Stimulated activated naive CD4-positive, alpha-beta T cell (primary cell): ENCODE measurements at places on chromosomes 1 and 21.

GRCh38 chr1:64550946-64551605 lies 81.1 kb downstream of the CACHD1 start:
- no peak for DNase-seq

GRCh38 chr1:171243878-171244277 lies 4.4 kb upstream of the FMO1 start:
- DNase-seq, result no peak

DNA sequence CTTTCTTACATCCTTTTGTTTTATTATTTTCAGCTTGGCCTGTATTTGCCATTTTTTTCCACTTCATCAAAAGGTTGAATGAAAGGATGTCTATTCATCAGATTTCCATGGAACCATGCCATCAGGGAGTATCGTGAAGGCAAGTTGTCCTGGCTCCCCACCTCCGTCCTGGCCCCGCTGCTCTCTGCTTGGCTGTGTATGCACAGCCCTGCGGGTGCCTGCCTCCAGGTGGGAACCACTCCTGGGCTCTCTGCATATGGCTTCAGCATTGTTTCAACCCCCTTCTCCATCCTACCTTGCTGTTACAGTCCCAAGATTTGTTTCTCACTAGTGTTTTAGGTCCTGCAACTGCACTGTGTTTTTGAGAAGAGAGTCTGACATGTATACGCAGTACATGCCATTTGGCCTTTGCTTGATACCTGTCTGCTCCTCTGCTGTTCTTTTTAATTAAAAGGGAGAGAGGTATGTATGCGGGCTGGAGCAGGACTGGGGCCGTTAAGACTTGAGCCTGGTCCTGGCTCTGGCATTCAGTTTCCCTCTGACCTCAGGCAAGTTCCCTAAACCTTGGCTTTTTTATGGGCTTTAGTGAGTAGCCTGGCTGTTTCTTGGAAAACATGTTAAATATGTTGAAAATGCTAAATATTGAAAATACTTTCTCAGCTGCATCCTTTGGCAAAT lies 69.9 kb upstream of the GCLM start:
- no peak for DNase-seq

- no peak for DNase-seq
Measured at GRCh38 chr1:244224487-244225430, 173.7 kb downstream of the ZBTB18 start.

- no peak for DNase-seq
Measured at GRCh38 chr1:29975036-29975694, 738.8 kb downstream of the PTPRU start.

DNA sequence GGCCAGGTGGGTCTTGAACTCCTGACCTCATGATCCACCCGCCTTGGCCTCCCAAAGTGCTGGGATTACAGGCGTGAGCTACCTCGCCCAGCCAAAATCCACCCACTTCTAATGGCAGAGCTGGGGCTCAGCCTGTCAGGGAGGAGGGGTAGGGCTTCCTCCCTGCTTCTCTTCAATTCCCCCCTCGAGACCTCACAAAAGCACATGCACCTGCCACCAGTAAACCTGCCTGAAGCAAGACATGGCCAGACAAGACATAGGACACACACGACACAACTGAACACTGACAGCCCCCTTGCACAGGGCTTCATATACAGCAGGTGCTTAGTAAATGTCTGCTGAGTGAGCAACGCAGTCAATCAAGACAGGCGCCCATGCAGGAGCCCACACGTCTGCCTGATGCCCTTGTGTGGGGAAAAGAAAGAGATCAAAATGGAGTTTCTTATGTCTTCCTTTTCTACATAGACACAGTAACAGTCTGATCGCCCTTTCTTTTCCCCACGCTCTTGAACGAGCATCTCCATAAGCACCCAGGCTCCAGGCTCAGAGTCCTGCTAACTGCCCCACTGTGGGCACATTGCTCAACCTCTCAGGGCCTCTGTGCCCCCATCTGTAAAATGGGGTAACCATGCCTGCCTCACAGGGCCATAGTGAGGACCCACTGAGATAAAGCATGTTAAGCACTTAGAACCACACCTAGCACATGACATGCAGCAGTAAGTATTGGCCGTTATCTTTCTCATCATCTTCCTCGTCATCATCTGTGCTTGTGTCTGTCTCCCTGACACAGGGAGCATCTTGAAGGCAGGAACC lies 8.8 kb downstream of the SDC3 start:
- DNase-seq, result no peak

GRCh38 chr1:56256153-56257000 lies 323.0 kb downstream of the PLPP3 start:
- DNase-seq, result no peak

GRCh38 chr1:199295107-199295506 lies 656.3 kb downstream of the PTPRC start:
- DNase-seq, result no peak

GRCh38 chr1:240235521-240236288 lies 144.0 kb downstream of the FMN2 start:
- DNase-seq, result no peak

GRCh38 chr1:56696663-56697062 lies 51.5 kb downstream of the PRKAA2 start:
- DNase-seq, result no peak

DNA sequence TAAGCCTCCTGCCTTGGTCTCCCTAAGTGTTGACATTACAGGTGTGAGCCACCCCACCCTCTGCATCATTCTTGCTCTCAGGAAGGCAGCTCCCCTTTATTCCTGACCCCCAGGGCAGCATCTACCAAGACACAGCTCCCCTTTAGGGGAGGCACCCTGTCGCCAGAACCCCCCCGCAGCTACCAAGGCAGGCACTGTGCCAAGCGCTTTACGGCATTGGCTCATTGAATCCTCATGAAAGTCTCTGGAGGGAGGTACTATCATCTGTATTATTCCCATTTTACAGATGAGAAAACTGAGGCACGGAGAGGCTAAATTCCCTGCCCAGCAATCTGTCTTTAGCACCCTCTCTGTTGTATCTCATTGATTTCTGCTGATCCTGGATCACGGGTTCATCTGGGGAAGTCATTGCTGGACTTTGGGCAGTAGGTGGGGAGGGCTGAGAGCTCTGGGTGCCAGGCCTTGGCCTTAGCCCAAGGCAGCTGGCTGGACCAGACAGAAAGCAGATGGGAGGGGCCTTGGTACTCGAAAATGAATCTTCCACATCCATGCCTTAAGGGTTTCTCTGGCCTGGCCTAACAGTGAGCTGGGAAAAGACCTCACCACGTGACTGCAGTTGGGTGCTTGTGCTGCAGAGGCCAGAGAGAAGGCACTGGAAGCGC lies 5.9 kb downstream of the PLOD1 start:
- no peak for DNase-seq

DNA sequence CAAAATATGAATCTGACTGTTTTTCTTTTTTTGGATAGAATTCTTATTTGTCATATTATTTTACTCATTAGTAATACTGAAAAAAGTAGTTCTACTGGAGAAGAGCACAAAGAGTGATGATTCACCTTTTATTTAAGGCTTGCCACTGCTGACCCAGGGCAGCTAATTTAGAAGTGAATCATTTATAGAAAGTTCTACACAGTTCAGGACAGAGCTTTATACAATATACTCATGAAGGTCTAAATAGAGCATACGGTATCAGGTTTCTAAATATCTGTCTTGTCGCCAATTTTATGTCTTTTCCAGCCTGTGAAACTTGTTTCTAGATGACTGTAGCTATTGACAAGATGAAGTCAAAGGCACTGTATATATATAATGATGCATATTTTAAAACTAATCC lies 25.0 kb downstream of the GIPC2 start:
- no peak for DNase-seq

DNA sequence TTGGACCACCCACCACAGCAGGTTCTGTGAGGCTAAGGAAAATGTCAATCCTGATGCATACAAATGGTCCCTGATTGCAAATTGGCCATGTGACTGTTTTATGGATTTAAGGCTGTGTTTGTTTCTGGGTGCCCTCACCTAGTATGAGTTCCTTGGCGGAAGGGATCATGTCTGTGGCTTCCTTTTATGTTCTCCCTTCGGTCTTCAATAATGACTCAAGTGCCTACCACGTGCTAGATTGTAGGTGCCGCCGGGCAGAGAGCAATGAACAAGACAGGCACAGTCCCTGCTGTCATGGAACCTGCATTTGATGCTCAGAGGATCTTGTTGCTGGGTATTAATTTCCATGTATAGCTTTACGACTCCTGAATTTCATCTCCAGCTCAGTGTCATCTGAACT lies 9.8 kb upstream of the VWA5B1 start:
- DNase-seq, result no peak

DNA sequence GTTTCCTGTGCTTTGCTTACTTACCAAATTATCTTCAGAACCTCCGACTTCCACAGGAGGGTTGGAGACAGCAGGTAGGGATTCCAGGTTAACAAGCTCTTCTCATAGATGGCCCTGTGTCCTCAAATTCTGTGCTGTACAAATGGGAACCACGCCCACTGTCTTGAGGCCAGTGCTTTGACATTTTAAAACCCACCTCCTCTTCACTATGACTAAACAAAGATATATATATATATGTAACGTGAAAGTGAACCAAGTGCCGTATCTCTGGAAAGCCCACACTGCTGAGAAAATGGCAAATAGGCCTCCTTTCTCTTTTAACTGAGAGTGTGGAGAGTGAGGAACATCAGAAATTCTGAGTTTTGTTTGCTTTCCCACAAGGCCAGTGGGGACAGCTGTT lies 99.6 kb downstream of the ZBTB18 start:
- no peak for DNase-seq

- no peak for DNase-seq
Measured at GRCh38 chr1:8374356-8374755, 56.4 kb downstream of the SLC45A1 start.

GRCh38 chr1:33060579-33061083 lies 20.3 kb upstream of the AZIN2 start:
- DNase-seq, result no peak

DNA sequence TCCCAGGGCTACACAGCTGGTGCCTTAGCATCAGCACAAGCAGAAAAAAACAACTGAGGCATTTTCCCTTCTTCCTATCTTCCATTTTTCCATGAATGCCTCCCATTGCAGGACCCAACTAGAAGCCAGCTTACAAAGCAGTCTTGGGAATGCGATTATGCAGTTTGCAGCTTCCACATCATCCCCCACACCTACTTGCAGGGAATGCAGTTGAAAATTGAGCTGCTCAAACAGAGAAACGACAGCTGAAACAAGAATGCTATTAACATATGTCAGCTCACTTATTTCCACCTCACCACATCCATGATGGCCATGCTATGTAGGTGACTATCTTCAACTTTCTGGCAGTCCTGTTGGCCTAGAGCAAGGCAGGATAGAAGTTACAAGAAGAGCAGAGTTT lies 150.6 kb upstream of the KCTD3 start:
- DNase-seq, result no peak

- no peak for DNase-seq
Measured at GRCh38 chr1:222709700-222710153, 2.6 kb downstream of the AIDA start.

GRCh38 chr1:48214820-48215219 lies 7.7 kb upstream of the SLC5A9 start:
- DNase-seq, result no peak

GRCh38 chr1:34057347-34058130 lies 107.5 kb downstream of the CSMD2 start:
- DNase-seq, result no peak
